Hepatocyte (in vitro differentiated cells): ENCODE measurements at places on chromosomes 2 and 18. TPM values are rescaled to one million over a fixed set of nuclear protein-coding genes. Genes with fewer than 3 reads are reported as not detected.

Gene ABCG8
- total RNA-seq, result 4.5 and 4.7 TPM in 2 replicates

Gene MEP1B
- total RNA-seq, result 0.36 and 2.3 TPM in 2 replicates

Gene BMP10
- 0.12 and 0.27 TPM in 2 replicates for total RNA-seq

Gene ATP6V1B1
- total RNA-seq, result 0.84 and 1.7 TPM in 2 replicates

Gene ARHGAP28
- 60.7 and 71.3 TPM in 2 replicates for total RNA-seq
